ENCODE measurements at places on chromosomes 1 and 21.
A peak's percentile ranks its signal among the peaks of the same experiment; 100 is the strongest.

DNA sequence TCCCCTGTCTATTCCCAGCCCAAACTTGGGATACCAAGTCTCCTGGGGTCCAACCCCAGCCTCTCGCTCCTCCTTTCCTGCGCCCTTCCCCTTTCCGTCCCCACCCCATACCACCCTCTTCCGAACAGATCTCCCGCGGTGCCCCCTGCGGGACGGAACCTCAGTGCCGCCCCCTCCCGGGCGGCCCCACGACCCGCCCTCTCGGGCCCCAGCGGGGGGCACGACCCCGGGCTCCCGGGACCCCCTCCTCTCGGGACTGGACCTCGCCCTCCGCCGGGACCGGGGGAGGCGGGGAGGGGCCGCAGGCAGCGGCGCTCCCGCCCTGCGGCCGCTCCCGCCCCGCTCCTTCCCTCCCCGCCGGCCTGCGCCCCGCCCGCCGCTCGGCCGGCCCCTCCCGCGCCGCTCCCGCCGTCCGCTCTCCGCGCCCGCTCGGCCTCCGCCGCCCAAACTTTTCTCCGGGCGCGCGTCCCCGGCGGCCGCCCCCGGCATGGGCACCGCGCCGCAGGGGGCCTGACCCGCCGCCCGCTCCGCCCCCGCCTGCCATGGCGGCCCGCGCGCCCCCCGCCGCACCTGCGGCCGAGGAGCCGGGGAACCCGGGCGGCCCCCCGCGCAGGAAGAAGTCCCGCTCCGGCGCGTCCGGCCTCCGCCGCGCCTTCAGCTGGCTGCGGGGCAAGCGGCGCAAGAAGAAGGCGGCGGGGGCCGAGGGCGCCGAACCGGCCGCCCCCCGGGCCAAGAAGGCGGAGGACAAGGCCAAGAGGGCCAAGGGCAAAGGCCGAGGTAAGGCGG is 39.0 kb upstream of the SYNC start:
- DNase-seq = no peak

DNA sequence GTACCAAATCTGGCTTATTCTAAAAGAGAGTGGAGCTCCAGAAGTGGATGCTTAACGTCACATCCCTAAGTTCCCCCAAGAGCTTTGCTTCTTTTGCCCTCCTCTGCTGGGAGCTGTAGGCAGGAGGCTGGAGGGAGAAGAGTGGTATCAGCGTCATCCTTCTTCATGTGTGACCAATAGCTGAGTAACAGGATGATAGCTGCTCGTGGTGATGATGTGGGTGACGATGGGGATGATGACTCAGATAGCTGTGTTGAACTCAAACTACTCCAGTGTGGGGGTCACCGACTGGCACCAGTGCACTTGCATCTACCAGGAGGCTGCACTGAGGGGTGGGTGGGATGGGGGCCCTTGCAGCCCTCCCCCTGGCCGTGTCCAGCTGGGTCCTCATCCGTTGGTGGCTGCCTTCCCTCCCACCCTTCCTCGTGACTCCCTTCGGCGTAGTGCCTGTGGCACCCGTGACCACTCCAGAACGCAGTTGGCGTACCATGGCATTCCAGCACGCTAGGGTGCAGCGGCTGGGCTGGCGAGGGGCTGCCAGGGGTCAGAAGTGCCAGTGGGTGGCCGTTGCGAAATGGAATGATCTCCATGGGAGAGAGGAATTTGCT is 1.1 kb downstream of the IGFN1 start:
- DNase-seq = peak; percentile 38

DNA sequence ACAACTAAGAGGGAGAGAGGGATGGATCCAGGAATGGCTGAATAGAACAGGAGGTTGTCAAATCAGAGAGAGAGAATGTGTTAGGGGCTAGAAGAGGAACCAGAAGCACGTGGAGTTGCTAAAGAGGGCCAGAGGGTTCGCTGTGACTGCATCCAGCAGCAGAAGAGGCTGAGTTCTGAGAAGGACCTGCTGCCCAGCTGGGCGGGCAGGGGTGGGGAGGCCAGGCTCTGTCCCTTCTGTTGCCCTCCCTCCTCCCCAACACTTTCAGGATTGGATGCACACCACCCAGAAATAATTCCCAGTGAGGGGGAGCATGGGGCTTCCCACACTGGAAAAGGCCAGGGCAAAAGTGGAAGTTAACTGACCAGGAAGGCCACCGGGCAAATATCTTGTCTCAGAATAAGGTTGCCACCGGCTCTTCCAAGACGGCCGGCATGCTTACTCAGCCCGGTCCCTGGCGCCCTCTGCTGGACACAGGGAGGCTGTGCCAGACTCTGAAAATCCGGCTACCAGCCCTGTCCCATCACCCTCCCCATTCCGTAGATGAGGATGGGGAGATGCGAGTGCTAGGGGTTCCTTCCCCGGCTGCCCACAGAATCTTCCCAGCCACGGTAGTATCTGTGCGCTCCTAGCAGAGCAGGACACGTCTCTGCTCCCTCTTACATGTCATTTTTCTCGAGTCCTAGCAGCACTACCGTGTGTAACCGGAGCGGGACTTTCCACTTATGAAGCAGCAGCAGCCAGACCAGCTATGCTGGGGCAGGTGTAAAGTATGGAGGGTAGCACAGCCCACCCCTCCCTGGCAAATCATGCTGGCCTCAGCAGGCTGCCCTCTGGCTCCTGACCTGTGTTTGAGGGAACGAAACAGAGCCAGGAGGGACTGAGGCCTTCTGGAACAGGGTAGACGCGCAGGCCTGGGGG is 46.8 kb upstream of the A3GALT2 start:
- peak; percentile 97 for DNase-seq

DNA sequence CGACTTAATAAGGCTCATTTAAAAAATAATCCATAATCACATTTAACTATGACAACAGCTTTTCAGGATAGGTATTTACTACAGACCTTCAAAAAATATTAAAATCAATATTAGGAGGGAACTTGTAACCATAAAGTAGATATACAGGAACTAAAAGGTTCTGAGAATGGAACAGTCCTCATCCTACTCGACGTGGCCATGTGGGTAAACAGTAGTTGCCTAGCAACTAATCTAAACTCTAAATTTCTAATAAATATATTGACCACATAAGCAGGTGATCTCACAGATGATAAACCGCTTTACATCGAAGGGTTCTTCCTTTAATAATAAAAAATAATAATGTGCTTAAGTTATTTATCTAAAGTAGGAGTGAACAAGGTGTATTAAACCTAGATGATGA is 7.9 kb downstream of the AKT3 start:
- no peak for DNase-seq

GRCh38 chr1:89516055-89516454 is 8.6 kb upstream of the LRRC8B start:
- DNase-seq = no peak

DNA sequence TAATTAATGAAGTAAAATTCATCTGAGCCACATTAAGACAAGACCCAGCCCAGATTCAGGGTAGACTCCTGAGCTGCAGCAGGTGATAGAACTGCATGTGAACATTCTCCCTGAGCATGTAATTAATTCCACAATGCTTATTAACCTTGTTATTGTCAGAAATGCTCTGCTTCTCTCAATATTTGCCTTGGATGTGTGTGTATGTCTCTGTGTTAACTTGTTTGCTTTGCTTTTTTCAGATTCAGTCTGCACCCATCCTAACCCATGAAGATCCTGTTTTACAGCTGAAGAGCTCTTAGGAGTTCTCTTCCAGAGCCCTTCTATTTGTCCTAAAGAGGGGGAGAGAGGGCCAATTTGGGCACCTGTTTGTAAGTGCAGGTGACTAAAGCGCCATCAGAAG is 143.2 kb upstream of the BMP8A start:
- no peak for DNase-seq

DNA sequence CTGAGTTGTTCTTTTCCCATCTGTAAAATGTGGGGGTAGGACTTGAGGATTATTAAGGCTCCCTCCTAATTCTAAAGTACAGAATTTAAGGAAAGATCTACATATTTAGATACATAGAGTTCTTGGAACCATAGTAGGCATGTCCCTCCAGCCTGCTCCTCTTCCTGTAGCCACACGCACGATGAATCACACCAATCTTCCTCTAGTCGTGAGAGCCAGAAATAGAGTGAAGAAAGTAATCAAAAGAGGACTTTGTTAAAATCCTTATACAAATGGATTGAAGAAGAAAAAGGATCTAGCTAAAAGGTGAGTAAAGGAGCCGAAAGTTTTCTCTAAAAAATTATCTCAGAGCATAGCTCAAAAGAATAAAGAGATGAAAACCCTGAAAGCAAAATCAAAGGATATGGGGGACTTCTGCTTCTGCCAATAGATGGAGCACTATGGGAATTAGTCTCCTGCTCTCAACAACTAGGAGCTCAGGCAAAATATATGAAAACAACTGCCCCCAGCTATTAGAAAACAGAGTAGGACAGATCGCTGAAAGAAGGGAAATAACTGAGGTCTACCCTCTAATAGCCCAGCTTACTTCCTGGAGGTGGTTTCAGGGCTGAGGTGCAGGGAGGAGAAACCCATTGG is 8.5 kb downstream of the C1orf141 start:
- no peak for DNase-seq

DNA sequence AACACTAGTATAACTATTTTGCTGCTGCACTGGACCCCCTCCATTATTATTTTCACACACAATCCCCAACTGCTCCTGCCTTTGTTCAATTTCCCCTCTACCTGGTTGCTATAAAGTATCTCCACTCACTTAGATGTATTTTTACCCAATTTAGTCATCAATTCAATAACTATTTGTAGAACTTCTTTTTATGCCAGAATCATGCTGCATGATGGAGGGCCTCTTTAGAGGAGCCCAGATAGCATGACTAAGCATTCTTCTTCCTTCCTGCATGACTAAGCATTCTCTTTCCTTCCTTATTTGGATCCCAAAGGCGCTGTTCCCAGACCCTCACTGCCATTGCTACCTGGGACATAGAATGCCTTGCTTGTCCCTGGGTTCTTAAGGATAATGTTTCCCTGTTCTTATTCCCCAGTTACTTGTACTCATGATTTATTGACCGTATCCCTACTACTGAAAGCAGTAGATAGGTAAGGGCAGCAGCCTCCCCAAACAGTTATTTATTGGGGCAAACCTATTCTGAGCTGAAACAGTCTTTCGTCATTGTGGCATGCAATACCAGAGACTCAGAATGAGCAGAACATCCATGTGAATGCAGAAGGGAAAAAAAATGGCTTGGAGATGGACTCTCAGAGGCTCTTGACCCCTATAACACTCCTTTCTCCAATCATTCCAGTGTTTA is 89.3 kb upstream of the AKT3 start:
- no peak for DNase-seq

DNA sequence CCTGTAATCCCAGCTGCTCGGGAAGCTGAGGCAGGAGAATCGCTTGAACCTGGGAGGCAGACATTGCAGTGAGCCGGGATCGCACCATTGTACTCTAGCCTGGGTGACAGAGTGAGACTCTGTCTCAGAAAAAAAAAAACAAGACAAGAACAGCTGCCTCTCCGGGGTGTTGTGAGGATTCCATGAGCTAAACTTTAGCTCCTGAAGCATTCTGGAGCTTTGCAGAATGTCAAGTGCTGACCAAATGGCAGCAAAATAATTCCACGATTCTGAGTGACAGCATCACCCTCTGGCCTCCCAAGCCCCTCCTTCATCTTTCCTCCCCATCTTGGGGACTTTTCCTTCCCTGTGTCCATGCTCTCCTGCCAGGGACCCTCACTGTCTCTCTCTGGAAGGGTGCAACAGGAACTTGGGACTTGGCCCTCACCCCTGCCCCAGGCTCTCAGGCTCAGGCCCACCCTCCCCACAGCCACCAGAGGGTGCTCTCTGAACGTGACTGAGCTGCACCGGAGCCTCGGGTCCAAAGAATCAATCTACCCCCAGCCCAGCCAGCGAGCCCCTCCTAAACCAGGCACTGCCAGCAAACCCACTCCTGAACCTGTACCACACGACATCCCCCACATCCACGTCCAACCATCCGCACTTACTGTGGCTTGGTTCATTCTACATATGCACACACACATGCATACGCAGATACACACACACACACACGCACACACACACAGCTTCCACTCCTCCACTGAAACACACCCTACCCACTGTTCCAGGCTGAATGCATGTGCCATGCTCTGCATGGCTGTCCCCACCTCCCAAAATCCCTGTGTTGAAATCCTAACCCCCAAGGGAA is 45.7 kb downstream of the ACOT7 start:
- peak; percentile 87 for DNase-seq

GRCh38 chr21:36589352-36589971 is 109.5 kb upstream of the SIM2 start:
- no peak for DNase-seq

GRCh38 chr1:85387781-85388180 is 77.2 kb downstream of the DDAH1 start:
- DNase-seq = no peak

- DNase-seq = no peak
Observed at GRCh38 chr1:20478057-20478635, 7.9 kb downstream of the CAMK2N1 start.

DNA sequence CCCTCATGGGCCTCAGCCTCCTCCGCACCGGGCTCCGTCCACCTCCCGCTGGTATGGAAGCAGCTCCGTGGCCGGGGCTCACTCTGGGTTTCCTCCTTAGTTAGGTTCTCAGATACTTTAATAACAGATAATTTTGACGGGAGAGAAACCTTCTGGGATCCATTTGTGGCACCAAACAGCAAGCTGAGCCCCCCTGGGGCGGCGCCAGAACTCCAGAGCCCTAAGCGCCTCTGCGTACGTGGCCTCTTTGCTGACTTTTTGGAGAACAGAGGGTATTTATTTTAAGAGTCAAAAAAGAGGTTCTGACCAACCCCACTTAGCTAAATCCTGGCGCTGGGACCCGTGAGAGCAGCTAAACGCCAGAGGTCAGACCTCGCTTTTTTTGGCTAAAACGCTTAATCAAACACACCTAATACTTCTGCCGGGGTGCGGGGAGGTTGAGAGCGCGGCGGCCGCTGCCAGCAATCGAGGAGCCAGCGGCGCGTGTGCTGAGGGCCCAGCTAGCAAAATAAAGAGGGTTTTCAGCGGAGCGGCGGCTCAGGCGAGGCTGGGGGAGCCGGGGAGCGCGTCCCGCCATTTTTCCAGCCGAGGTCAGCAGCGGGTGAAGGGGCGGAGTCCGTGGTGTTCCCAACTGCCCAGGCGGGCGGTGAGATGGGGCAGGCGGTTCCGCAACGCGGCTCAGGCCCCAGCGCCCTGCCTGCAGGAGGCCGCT is 171.7 kb downstream of the PRDM16 start:
- DNase-seq = no peak

DNA sequence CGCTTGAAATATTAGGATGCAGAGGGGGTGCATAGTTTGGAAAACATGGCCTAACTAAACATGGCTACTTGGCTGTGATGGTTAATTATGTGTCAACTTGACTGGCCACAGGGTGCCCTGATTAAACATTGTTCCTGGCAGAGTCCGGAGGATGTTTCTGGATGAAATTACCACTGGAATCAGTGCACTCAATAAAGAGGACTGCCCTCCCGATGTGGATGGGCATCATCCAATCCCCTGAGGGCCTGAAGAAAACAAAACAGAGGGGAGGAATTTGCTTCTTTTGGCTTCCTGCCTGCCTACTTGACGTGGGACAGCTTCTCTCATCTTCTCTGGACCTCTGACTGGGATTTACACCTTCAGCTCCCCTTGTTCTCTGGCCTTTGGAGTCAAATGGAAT is 79.1 kb upstream of the KCNE2 start:
- DNase-seq = no peak

Measured in spleen (tissue), 13 donors.